RCC 7860 (cell line): ENCODE measurements at places on chromosomes 3 and 15.

GRCh38 chr3:152902141-152902669 is 67.3 kb downstream of the P2RY1 start:
- no peak for DNase-seq

DNA sequence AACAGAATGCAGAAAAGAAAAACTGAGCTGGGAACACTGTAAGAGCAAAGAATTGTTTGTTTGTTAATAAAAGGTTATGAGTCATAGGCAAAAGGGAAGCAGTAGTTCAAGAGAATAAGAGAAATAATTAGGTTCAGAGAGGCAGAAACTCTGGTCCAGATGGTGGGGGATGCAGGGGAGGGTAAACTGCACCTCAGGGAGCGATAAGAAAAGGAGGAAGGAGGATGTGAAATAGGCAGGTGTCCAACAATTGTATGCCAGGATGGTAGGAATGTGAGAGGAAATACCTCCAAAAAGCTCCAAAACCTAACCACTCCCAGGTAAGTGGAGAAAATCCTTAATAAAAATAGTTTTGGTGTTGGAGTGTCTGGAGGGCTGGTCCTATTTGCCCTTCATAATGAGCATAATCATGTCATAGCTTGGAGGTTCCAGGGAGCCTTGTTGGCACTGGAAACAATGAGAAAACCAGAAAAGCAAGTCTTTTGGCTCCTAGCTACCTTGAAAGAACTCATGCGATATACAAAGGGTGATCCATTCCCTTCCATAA is 405.4 kb upstream of the TBL1XR1 start:
- no peak for DNase-seq

DNA sequence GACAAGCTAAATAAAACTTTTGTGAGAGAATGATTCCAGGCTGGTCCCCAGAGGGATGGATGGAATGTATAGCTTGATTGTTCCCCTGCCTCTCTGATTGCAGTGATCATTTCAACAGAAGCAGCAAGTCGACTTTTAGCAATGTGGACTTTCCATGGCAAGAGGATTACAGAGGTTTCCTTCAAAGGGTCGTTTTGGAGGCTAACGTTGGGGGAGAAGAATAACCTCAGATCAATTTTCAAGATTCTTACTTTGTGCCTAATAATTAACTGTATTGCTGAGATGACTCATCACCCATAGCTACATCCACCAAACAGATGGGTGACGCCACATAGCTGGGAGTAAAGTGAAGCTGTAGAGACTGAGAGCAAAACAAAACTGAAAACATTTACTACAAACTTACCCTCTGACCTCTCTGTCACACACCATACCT is 79.9 kb downstream of the GTPBP8 start:
- DNase-seq: peak; percentile 75

- no peak for DNase-seq
These were observed 329.0 kb downstream of the GBE1 start for GRCh38 chr3:81432456-81432855.

GRCh38 chr3:44077267-44077666 is 164.4 kb upstream of the TOPAZ1 start:
- DNase-seq: no peak

DNA sequence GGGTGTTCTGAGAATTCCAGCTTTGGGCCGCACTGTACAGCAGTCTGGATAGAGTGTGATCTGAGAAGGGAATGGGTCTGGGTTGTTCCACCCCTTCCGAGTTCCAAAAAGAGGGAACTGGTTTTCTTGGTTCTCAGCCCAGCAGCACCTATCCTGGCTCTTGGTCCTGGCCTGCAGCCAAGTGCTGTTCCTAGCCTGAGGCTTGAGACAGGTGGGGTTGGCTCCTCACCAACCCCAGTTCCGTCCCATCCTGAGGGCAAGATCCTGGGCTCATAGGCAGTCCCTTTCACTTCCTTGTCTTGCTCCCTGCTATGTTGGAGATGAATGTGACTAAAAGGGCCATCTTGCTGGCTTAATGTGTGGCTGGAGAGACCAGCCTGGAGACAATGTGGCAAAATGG is 15.2 kb downstream of the IVD start:
- DNase-seq: no peak

DNA sequence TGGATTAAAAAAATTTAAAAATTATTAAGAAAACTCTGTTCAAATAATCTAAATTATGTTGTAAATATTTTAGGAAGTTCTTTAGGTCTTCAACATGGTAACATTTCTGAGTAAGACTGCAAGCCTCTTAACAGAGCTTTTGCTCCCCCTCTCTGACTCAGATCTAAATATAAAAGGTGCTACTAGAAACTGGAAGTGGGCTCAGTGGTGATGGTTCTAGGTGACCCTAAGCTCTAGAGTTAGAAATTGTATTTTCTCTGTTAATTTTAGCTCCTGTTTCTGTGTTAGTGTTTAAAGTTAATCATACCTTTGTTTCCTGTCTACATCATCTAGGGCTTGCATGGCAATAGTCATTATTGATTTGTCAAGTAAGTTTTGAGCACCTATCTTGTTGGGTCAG is 159.9 kb upstream of the MEIS2 start:
- no peak for DNase-seq

DNA sequence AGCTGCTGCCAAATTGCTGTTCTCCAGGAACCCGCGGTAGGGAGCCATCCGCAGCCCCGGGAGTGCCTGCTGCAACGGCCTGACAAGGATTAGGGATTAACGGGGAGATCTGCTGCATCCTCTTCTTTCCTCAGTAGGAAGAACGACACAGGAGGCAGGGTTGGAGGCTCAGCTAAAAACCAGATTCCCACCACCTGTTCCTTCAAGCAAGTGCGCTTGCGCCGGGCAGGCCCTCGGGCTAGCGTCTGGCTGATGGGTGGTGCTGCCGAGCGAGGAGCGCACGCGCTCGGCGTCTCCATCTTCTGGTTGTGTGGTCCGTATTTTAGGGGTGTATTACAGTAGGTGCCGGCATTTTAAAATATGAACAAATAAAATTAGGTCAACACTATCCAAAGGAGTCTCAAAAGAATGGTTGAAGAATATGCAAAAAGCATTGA is 25.4 kb upstream of the SLC25A26 start:
- DNase-seq: no peak

- DNase-seq: no peak
These were observed 95.7 kb upstream of the ALDH1A3 start for GRCh38 chr15:100783760-100784492.

GRCh38 chr15:25864966-25865365 is 1.8 kb upstream of the ATP10A start:
- peak; percentile 18 for DNase-seq

- no peak for DNase-seq
These were observed 20.1 kb downstream of the FBXO22 start for GRCh38 chr15:75923756-75924155.

DNA sequence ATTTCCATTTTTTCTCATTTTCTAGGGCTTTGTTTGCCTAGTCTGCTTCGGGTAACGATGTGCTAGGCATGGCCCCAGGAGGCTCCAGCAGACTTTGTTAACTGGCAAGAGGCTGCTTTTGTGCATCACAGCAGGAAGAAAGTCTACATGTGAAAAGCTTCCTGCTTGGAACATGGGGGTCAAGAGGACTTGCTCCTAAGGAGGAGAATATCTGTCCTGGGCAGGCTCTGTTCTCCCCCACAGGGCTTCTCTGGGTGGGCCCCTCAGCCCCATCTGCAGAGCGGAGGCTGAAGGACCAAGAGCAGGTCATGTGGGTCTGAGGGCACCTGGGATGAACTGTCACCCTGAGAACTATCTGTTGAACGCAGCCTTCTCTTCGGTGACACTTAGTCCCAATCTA is 94.7 kb downstream of the CCNL1 start:
- no peak for DNase-seq

DNA sequence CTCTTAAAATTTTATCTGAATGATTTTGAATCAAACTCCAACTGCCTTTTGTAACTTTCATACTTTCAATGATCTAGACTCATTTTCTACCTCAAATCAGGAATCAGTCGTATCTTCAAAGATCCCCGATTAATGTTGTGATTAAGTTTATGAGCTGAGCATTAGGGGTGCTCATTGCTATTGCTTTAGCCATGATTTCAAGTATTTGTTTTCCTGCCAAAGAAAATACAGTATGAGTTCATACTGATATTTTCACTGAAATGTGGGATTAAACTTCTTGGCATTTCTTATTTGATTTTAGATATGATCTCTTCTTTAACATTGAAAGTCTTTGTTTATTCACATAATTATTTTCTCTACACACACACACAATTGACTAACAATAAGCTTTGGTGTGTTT is 785.6 kb downstream of the NTRK3 start:
- DNase-seq: no peak

DNA sequence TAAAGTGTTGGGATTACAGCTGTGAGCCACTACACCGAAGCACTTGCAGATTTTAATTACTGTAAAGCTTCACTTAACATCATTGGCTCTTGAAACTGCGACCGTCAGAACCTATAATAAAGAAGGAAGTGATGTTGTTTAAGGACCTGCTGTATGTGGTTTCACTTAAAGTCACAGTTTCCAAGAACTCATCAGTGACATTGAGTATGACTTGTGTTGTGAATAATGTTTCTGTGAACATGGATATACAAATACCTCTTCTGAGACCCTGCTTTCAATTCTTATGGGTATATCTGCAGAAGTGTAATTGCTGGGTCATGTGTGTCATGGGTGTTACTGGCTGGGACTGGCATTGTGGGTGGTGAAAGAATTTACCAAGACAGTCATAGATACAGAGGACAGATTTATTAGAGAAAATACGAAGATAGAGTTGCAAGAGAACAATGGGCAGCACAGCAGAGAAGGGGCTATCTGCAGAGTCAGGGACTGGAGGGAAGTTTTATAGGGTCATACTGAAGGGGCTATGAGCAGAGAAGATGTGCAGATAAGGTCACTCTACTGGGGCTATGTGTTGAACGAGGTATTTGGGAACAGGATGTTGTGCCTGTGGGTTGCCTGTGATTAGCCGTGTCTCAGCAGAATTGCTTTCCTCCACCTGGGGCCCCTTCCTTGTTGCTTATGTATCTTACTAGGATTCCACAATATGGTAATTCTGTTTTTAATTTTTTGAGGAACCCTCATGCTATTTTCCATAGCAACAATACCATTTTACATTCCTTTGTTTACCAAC is 4.5 kb downstream of the NDUFB5 start:
- no peak for DNase-seq

DNA sequence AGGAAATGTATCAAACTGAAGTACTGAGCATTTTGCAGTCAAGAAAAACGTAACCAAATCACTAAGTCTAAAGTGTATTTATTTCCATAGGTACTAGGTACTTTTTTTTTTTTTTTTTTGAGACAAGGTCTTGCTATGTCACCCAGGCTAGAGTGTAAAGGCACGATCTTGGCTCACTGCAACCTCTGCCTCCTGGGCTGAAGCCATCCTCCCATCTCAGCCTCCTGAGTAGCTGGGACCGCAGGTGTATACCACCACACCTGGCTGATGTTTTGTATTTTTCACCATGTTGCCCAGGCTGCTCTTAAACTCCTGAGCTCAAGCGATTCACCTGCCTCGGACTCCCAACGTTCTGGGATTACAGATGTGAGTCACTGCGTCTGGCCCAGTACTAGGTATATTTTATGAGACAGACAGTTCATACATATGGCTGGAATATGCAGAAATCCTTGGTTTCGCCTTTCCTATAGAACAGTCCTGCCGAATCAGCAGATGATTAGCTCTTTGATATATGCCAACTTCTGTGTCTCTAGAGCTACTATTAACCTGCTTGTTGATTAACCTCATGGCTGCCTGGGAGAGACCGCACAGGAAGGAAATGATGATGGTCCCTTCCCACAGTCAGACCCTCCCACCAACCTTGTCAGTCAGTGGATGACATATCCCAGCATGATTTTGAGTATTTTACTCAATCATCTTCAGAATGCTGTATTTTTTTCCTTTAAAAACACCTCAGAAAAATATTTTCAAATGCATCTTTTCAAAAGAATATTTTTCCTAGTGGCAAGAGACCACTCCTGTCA is 32.3 kb downstream of the TMOD3 start:
- DNase-seq: no peak

- DNase-seq: no peak
These were observed 207.0 kb downstream of the NTRK3 start for GRCh38 chr15:88049506-88049905.

GRCh38 chr15:98057453-98057852 is 97.0 kb downstream of the ARRDC4 start:
- DNase-seq: no peak

GRCh38 chr15:67411486-67411885 is 109.4 kb upstream of the C15orf61 start:
- no peak for DNase-seq

DNA sequence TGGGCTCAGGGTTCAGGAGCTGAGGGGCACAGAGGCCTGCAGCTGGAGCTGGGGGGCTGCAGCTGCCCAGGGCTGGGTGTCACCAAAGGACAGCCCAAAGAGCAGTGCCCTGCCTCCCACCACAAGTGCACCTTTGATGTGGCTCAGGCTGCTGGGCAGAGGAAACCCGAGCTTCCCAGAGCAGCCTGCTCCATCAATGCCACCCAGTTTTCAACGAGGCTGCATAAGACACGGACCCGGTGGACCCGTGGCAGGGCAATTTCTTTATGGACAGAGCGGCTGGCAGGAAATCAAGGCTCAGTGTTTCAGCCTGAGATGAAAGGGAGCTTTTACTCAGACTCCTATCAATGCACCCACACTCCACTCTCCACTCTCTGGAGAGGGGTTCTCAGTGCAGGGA is 18.7 kb downstream of the SEMA5B start:
- no peak for DNase-seq

GRCh38 chr15:101613130-101614000 is 38.8 kb downstream of the TM2D3 start:
- DNase-seq: no peak

DNA sequence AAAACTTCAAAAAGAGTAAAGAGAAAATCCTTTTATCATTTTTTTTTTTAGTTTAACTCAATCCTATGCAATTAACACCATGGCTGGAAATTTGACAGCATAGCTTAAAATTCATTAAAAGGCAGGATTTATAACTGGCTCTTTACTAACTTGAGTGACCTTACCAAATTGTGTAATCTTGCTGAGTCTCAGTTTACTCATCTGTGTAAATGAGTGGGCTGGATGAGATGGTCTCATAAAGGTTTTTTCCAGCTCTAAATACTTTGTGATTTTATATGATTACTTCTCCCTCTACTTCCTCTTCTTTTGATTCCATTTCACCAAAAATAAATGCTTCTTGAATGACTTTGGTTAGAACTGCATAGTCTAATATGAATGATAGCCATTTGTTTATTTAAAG is 234.9 kb upstream of the SATB1 start:
- DNase-seq: no peak

DNA sequence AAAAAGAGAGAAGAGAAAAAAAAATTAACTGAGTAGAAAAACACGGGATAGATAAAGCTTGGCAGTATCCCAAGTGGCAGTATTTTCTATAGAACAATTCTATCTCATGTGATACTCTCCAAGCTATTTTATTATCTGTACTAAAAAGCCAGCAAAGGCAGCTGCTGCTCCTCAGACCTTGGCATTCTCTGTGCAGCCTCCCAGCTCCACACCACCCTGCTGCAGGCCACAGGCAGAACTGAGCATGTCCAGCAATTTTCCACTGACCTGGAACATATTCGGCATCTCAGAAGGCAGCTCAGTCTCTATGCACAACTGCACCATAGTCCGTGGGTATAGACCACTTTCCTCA is 1161.4 kb downstream of the IGSF11 start:
- no peak for DNase-seq

- DNase-seq: no peak
These were observed 66.4 kb upstream of the CNTN6 start for GRCh38 chr3:1026395-1026794.
